NCI-H187 treated with DMSO at 0.1 percent for 48 hours (cell line): ENCODE measurements at places on chromosomes 2 and 18.

DNA sequence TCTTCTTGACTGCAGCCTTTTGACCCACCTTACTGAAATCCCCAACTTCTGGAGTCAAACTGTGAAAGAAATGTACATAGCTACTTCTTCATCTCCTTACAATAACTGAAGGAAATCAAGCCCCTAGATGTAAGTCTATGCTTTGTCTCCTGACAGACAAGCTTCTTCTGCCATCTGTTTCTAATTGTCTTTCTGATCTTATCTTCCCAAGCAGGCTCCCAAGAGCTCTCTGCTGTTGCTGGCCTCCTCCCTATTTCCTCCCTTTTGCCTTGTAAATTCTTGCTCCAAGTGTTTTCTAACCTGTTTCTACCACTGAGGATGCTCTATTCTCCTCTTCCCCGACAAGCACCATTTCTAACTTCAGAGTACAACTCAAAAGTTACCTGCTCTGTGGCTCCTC, 77.4 kb upstream of the OSR1 start:
- DNase-seq: no peak

GRCh38 chr2:221529943-221530652, 42.0 kb downstream of the EPHA4 start:
- DNase-seq: no peak

- DNase-seq: no peak
Measured at GRCh38 chr18:64203295-64203694, 54.4 kb upstream of the LINC00305 start.

DNA sequence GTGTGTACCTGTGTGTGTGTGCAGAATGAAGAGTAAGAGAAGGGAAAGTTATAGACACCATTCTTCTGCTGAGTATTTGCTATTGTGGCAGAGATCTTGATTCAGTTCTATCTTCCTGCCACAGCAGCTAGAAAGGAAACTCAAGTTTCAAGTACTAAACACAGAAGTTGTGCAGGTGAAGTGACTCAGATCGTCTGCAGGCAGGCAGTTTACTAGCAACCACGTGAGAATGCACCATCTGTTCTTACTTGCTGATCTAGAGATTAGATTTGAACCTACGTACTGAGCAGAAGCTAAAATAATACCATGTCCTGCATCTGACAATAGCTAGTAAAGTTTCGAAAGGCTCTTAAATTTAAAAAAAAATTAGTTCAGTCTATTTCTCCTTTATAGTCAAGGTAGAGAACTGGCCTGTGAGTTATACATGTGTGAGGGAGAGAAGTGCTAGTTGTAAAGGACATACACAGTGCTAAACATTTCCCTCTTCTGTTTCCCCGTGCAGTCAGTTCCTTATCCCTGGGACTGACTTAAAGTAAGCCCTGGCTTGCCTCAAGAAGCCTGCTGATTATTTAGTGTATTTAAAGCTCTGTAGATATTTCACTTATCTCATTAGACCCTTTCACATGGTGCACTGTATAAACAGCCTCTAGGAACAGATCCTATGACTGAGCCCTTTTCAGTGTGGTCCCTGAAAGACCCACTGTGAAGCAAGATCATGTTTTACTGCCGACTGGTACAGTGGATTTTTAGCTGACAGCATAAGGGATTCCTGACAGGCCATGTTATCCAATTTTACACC, 45.0 kb downstream of the SLC38A11 start:
- no peak for DNase-seq

GRCh38 chr2:3674066-3674845, 16.3 kb downstream of the ALLC start:
- DNase-seq: no peak

DNA sequence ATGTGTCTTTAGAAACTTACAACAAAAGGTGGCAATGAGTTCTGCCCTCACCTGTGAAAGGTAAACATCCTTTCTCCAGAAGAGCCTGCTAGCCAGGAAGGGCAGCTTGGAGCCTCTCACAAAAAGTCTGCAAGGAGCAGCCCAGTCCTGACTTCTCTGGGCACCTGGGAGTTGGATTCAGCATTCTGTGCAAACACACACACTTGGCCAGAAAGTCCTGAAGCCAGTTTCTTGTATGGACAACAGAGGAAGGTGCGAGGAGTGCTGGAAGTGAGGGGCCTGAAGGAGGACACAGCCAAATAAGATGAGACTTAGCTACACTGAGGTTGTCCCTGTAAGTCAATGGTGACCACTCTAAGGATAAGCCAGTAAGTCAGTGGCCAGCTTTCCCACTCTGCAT, 52.4 kb upstream of the SLC1A4 start:
- no peak for DNase-seq

DNA sequence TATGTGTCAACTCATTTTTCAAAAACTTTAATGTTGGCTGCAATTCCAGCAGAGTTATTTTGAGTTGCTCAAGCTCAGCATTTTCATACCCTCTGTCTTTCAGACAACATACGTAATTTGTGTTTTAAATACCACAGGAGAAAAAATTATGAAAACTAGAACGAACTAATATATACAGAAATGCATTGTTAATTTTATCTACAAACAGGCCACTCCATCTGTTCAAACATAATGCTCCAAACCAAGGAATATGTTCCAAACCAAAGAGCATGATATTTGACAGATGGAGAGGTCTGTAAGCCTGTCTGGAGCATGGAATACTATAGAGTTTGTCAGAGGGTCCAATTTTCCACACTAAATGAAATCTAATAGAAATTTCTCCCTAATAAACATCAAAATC, 536.2 kb upstream of the FSIP2 start:
- no peak for DNase-seq

DNA sequence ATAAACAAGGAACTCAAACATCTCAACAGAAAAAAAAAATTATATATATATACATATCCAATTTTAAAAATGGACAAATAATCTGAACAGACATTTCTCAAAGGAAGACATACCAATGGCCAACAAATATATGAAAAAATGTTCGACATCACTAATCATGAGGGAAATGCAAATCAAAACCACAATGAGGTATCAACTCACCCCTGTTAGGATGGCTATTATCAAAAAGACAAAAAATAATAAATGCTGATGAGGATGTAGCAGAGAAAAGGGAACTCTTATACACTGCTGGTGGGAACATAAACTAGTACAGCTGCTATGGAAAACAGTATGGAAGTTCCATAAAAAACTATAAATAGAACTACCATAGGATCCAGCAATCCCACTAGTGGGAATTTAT, 46.1 kb downstream of the CLASP1 start:
- DNase-seq: no peak

DNA sequence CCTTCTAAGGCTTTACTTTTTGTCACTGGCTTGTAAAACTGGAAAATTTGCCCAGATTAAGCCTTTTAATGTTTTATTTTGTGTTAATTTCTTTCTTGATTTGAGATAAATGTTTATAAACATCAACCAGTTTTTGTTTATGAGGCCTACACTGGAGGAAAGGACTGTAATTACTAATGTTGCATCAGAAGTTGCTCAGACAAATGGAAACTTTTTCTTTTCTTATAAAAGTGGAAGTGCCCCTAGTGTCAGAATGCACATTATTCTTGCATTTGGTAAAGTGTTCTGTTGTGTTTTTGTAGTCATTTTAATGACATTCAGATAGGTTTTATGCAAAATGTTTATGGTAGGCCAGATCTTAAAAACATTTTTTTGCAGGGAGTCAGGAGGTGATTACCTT, 25.3 kb downstream of the LCLAT1 start:
- DNase-seq: no peak
